Dermis microvascular lymphatic vessel endothelial cell (primary cell): ENCODE measurements at places on chromosomes 7 and 10. TPM values are rescaled to one million over a fixed set of nuclear protein-coding genes. Genes with fewer than 3 reads are reported as not detected.

Gene CXCL12
- 0.77 and 2.3 TPM in 2 replicates for total RNA-seq

Gene GLI3
- total RNA-seq, result 0.25 and 0.26 TPM in 2 replicates

Gene OR2A2
- total RNA-seq, result not detected in 2 replicates

Gene TUBAL3
- total RNA-seq, result not detected in 2 replicates

Gene HNRNPF
- 167 and 193 TPM in 2 replicates for total RNA-seq

Gene WNT8B
- under 0.01 TPM in 1 of 2 replicates, not detected in the other for total RNA-seq
